ENCODE measurements at places on chromosomes 16 and 17.

- no peak for DNase-seq
Measured at GRCh38 chr16:54703339-54703738, 227.3 kb upstream of the IRX5 start.

- no peak for DNase-seq
Measured at GRCh38 chr17:1648173-1648962, 1.3 kb downstream of the RILP start.

DNA sequence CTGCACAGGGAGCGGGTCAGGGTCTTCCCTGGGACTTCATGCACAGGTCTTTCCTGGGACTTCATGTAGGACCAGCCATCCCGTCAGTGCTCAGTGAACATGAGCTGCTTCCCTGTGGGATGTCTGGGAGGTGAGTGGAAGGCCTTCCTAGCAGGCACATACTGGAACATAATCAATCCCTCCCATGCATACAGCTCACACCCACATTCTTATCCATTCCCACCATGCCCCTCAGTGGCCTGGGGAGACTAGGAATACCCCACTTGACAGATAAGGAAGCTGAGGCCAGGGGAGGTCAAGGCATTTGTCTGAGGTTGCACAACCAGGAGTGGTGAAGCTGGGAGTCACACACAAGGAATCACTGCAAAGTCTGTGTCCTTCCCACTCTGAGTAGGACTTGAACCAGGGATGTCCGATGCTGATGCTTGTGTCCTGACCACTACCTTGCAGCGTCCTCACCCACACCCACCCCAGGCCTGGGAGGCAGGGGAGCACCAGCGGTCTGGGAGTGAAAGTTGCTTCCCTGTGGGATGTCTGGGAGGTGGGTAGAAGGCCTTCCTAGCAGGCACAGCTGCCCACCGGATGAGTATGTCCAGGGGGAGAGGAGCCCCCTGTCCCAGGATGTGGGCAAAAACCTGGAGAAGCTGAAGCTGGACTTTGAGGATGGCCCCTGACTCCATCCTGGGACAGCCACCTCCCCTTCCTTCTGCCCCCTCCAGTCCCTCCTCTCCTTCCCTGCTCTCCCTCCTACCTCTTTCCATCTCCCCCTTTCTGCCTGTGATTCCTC lies 1.0 kb upstream of the NLRC5 start:
- DNase-seq, result no peak

DNA sequence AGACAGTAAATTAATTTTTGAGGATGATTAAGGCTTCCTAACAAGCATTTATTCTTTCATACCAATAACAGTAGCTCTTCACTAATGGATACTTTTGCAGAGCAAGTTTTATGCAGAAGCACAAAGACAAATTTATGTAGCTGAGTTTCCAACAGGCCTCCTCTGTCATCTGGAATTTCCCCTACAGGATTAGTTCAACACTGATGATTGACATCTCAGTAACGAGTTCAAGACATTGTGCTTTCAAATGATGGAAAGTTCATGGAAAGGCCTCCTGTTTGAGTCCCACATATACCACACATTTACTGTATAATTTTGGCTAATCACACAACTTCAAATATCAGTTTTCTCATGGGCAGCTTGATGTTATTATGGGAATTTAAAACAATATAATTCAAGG lies 40.6 kb downstream of the ABCA10 start:
- DNase-seq, result no peak

DNA sequence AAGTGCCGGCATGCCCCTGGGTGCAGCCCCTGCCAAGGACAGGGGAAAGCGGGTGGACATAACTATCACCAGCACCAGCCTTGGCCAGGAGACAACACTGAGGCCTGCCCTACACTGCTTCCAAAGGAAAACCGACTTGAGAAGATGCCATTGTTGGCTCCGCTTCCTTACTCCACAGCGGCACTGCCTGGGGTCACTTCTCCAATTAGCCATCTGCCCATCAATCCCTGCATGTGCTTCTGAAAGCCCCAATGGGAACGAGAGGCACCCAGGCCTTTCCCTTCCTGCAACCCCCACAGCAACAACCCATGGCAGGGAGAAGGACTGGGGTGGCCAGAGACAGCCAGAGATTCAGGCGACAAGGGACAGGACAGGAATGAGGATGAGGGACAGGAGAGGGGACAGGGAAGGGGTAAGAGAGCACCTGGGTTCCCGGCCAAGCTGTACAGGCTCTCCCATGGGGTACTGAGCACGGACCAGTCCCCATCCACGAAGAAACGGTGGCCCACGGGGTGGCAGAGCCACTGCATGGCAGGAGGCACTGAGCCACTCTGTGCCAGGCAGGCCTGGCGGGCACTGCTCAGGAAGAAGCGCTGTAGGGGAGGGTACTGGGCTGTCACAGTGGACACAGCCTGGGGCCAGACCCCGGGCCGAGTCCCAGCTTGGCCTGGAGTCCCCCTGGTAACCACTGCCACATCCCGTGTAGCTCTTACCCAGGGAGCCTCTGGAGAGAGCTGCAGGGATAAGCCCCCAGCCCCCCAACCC lies 21.2 kb downstream of the SREBF1 start:
- DNase-seq, result no peak

- DNase-seq, result no peak
Measured at GRCh38 chr16:67965668-67966548, 2.5 kb downstream of the SLC12A4 start.

GRCh38 chr17:78359321-78359996 lies 418 bp downstream of the SOCS3 start:
- DNase-seq, result no peak

GRCh38 chr17:76307299-76307965 lies 644 bp downstream of the QRICH2 start:
- no peak for DNase-seq

Measured in activated T-cell treated with anti-CD3 and anti-CD28 coated beads for 4 hours (primary cell).